ENCODE measurements at places on chromosomes 5 and 9. TPM values are rescaled to one million over a fixed set of nuclear protein-coding genes. Genes with fewer than 3 reads are reported as not detected.
A peak's percentile ranks its signal among the peaks of the same experiment; 100 is the strongest.

FYB1 gene
- total RNA-seq, result 109 TPM

GRXCR2 gene
- total RNA-seq, result not detected

HK3 gene
- not detected for total RNA-seq

SLC1A1 gene
- 0.18 TPM for total RNA-seq

ECM2 gene
- not detected for total RNA-seq

NR4A3 gene
- 26.7 TPM for total RNA-seq

GPX3 gene
- total RNA-seq, result not detected

- DNase-seq, result peak; percentile 47
- peak overlapping the region; percentile 68 for H3K4me3 ChIP-seq
- H3K27ac ChIP-seq, result peak overlapping the region; percentile 89
- H3K27me3 ChIP-seq, result no peaks in the 10 kb centered on the region
Measured at GRCh38 chr9:5459289-5459829, 9.0 kb downstream of the CD274 start.

DNA sequence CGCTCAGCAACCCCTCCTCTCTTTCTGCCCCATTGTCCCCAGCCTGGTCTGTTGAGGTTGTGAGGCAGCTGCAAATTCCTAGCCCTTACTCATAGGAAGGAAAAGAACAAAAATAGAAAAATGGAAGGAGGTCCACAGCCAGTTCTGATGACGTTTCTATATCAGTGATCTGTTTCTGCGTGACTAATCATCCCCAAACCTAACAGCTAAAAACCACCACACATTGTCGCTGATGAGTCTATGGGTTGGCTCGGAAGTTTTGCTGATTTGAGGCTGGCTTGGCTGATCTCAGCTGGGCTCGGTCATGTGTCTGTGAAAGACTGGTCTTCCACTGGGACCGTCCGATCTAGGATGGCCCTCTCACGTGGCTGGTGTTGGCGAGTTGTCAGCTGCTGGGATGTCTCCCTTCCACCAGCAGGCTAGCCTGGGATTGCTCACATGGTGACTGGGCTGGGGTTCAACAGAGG is 200.6 kb upstream of the ZNF618 start:
- peaks cover 16% of the 10 kb centered on the region for H3K27me3 ChIP-seq
- no peaks in the 10 kb centered on the region for H3K36me3 ChIP-seq
- H3K4me1 ChIP-seq, result no peaks in the 10 kb centered on the region

DNA sequence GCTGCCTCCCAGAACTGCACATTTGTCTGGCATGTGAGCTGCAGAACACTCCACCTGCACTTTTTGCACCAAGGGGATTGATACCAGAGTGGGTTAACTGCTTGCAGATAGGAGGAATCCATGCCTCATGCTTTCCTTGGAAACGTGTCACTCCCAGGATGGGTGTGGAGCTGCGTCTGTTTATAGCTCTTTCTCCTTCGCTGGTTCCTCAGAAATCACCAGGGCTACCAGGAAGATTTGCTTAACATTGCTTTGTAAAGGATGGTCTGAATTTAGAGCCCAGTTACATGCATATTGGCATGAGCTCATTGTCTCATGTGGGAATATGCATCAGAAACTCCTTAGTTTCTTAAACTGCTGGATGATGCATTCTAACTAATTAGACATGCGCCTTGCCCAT is 234.6 kb downstream of the GADD45G start:
- H3K4me1 ChIP-seq, result no peaks in the 10 kb centered on the region
- no peak overlapping the region for H3K4me3 ChIP-seq
- no peaks in the 10 kb centered on the region for H3K27me3 ChIP-seq
- no peak for DNase-seq
- H3K36me3 ChIP-seq, result no peaks in the 10 kb centered on the region

GRCh38 chr5:149229298-149229937 is 42.2 kb upstream of the AFAP1L1 start:
- no peak overlapping the region for H3K27ac ChIP-seq
- H3K4me3 ChIP-seq, result no peak overlapping the region
- H3K27me3 ChIP-seq, result no peaks in the 10 kb centered on the region
- H3K36me3 ChIP-seq, result no peaks in the 10 kb centered on the region

DNA sequence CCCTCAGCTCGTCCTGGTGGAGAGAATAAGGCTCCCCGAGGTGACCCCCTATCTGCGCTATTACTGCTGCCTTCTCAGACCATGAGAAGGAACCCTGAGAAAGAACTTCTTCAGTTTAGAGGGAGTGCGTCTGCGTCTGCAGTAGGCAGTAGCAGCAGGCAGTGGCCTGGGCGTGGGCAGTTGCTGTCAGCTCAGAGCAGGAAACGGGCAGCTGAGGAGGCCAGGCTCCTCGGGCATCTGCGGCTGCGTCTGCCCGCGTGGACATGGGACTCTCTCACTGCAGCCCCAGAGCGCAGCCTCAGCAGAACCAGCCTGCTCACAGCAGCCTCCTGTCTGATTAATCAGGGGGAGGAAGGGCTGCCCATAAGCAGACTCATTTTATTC is 49.8 kb upstream of the FCN1 start:
- DNase-seq, result no peak
- H3K4me3 ChIP-seq, result no peak overlapping the region
- H3K4me1 ChIP-seq, result no peaks in the 10 kb centered on the region
- H3K27me3 ChIP-seq, result peaks cover 8% of the 10 kb centered on the region
- H3K36me3 ChIP-seq, result no peaks in the 10 kb centered on the region

DNA sequence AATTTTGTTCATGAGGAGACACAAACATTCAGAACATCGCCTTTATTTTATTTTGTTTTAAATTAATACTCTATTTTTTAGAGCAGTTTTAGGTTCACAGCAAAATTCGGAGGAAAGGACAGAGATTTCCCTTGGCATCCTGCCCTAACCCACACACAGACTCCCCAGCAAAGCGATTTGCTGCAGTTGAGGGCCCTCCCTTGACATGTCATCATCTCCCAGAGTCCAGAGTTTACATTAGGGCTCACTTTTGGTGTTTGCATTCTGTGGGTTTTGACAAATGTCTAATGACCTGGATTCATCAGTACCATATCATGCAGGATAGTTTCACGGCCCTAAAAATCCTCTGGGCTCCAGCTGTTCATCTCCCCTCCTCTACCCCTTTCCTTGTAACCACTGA is 33.6 kb upstream of the COL5A1 start:
- DNase-seq, result no peak
- H3K27ac ChIP-seq, result no peak overlapping the region
- no peak overlapping the region for H3K4me3 ChIP-seq
- no peaks in the 10 kb centered on the region for H3K4me1 ChIP-seq
- H3K36me3 ChIP-seq, result no peaks in the 10 kb centered on the region
- peaks cover 17% of the 10 kb centered on the region for H3K27me3 ChIP-seq

GRCh38 chr9:27534131-27534530 is 4.5 kb upstream of the MOB3B start:
- no peak overlapping the region for H3K27ac ChIP-seq
- H3K4me1 ChIP-seq, result peaks cover 3% of the 10 kb centered on the region
- H3K27me3 ChIP-seq, result no peaks in the 10 kb centered on the region
- no peak for DNase-seq
- no peak overlapping the region for H3K4me3 ChIP-seq

GRCh38 chr9:101087426-101087825 is 58.9 kb downstream of the PLPPR1 start:
- H3K27ac ChIP-seq, result no peak overlapping the region
- no peak for DNase-seq
- no peaks in the 10 kb centered on the region for H3K27me3 ChIP-seq
- H3K36me3 ChIP-seq, result no peaks in the 10 kb centered on the region
- H3K4me1 ChIP-seq, result no peaks in the 10 kb centered on the region

DNA sequence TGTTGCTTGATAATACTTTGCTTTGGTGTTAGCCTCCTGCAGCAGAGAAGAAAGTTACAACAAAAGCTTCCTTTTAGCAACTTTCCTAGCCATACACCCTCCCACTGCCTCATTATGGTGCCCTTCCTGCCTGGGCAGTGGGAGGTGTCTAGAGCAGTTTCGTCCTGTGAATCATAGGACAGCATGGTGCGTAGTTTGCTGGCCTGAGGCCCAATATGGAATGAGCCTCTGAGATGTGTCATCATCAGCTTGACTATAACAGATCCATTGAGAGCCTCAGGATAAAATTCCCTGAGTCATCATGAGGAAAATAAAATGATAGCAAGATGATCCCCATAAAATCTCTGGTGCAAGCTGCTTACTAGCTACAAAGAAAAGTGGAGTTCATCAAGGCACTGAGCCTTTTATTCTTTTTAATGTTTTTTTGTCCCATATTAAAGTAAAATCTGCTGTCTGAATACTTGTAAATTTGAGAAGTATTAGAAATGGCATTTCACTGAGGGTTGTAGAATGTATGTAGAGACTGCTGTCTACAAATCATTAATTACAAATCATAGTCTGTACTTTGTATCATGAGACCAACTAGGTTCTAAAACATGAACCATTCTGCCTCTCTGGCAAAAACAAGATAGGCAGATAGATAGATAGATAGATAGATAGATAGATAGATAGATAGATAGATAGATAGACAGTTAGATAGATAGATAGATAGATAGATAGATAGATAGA is 303.0 kb upstream of the PDE4D start:
- H3K27ac ChIP-seq, result no peak overlapping the region
- H3K4me1 ChIP-seq, result no peaks in the 10 kb centered on the region
- H3K27me3 ChIP-seq, result no peaks in the 10 kb centered on the region

DNA sequence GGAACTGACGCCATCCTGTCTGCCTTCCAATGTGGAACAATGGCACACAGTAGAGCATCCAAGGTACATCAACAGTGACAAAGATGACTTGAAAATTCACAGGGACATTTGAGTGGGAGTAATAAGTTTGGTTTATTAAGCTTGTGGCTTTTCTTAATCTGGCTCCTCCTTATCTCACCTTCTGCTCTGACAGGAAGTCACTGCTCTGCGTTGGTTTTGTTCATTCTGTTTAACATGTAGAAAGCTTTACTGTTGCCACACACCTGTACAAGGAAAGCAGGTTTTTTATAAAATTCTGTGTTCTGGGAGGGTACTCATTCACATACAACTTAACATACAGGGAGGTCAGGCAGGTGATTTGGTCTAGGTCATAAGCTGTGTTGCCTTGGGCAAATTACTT is 1.6 kb upstream of the GZMK start:
- no peak for DNase-seq
- no peak overlapping the region for H3K27ac ChIP-seq
- H3K27me3 ChIP-seq, result no peaks in the 10 kb centered on the region
- no peak overlapping the region for H3K4me3 ChIP-seq
- H3K36me3 ChIP-seq, result no peaks in the 10 kb centered on the region

DNA sequence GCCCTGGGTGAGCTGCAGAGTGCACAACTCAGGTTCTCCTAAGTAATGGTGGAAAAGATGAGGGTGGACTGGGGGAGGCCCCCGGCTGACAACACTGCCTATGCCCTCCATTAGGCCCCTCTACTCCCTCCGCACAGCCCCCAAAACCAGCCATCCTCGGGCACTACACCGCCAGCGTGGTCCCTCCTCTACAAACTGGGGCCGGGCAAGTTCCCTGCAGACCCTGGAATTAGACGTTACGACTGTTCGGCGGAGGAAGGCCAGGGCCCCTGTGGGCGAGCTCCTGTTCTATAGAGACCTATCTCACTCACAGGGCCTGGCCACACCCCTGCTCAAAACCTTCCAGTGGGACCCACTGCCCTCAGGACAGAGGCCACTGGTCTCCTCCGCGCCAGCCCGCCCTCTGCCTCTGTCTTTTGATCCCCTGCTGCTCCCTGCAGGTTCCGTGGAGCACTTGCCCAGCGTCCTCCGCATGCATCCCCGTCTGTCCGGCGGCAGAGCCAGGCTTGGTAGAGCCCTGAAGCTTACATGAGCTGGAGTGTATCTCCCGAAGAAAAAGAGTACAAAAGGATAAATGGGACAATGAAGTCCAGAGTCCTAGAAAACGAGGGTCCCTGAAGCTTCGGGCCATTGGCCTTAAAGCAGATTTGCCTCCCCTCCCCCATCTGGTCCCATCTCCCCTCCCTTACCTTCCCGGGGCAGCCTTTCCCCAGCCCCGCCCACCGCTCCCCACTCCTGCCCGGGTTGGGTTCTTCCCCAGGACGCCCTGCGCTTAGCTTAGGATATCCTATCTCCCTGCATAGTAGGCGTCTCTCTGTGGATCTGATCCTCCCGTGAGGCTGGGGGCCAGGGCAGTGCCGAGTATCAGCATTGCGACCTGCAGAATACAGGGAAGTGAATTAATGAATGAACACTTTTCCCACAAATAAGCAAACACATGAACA is 71.3 kb downstream of the HRH2 start:
- no peak overlapping the region for H3K27ac ChIP-seq
- no peak overlapping the region for H3K4me3 ChIP-seq
- no peaks in the 10 kb centered on the region for H3K36me3 ChIP-seq
- peak; percentile 13 for DNase-seq
- H3K4me1 ChIP-seq, result peaks cover 5% of the 10 kb centered on the region
- H3K27me3 ChIP-seq, result peaks cover 15% of the 10 kb centered on the region

DNA sequence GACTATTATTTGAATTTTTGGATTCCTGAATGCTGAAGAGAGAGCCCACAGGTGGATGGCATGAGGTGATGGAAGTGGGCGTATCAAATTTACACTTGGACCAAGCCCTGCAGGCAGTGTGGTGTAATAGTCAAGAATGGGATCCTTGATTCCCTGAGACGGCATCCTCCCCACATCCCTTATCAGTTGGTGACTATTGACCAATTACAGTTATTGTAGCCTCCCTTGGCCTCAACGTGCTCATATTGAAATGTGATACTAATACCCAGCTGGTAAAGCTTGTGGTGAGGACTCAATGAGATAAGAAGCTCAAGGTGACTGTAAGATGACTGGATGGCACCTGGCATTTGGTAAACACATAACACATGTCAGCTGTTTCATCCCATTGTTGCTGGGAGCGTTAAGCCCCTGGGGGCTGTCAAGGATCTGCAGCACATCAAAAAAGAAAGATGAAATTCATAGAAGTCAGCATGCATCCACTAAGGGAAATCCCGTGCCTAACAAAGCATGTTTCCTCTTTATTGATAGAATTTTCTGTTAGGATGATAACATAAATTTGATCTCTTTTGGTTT is 65.6 kb upstream of the IRX2 start:
- no peak overlapping the region for H3K27ac ChIP-seq
- no peaks in the 10 kb centered on the region for H3K36me3 ChIP-seq
- no peak for DNase-seq
- H3K4me1 ChIP-seq, result no peaks in the 10 kb centered on the region

DNA sequence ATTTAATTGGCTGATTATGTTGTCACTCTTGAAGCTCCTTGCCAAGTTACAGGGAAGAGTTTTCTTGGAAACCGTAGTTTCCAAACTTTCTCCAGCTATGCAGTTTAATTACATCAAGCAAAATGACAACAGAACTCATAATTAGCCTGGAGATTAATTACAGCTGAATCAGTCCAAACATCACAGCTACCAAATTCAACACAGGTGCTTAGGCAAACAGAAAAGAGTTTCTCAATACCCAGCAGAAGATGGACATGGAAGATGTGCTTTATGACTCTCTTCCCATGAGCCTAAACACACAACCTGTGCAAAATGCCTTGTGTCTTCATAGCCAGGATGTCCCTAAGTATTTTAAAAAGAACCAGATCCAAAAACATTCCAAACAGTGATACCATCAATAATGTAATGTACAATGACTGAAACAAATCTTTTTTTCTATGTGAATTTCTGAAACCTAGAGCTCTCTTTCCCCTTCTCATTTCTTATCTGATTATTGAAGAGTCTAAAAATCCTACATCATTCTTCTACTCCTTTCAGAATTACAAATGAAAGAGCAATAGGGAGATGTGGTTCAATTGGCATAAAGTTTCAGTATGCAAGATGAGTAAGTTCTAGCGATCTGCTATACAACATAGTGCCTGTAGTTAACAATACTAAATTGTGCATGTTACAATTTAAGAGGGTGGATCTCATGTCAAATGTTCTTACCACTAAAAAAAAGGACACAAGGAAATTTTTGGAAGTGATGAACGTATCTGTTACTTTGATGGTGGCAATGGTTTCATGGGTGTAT is 124.3 kb downstream of the RASEF start:
- H3K27me3 ChIP-seq, result no peaks in the 10 kb centered on the region
- H3K27ac ChIP-seq, result no peak overlapping the region
- DNase-seq, result no peak
- H3K4me1 ChIP-seq, result peaks cover 2% of the 10 kb centered on the region
- H3K36me3 ChIP-seq, result no peaks in the 10 kb centered on the region

Measured in activated CD4-positive, alpha-beta T cell treated with anti-CD3 and anti-CD28 coated beads for 36 hours (primary cell).